Activated B cell treated with CpG ODN at 0.5 μM for 24 hours (primary cell): ENCODE measurements at places on chromosomes 4 and X. TPM values are rescaled to one million over a fixed set of nuclear protein-coding genes. Genes with fewer than 3 reads are reported as not detected.

The GLUD2 gene
- total RNA-seq, result not detected in 2 replicates

The ALPK1 gene
- 23.1 and 26.7 TPM in 2 replicates for total RNA-seq

The SHOX gene
- not detected in 2 replicates for total RNA-seq

GRCh38 chr4:183848805-183849204 lies 56.3 kb upstream of the STOX2 start:
- no peak overlapping the region for H3K27ac ChIP-seq
- H3K4me1 ChIP-seq, result no peaks in the 10 kb centered on the region
- peaks cover 26% of the 10 kb centered on the region for H3K27me3 ChIP-seq
- no peak overlapping the region for H3K4me3 ChIP-seq

- no peaks in the 10 kb centered on the region for H3K4me1 ChIP-seq
- no peaks in the 10 kb centered on the region for H3K36me3 ChIP-seq
- no peak for DNase-seq
- H3K27ac ChIP-seq, result no peak overlapping the region
- no peaks in the 10 kb centered on the region for H3K27me3 ChIP-seq
Observed at GRCh38 chrX:131405497-131405896, 116.4 kb upstream of the IGSF1 start.

DNA sequence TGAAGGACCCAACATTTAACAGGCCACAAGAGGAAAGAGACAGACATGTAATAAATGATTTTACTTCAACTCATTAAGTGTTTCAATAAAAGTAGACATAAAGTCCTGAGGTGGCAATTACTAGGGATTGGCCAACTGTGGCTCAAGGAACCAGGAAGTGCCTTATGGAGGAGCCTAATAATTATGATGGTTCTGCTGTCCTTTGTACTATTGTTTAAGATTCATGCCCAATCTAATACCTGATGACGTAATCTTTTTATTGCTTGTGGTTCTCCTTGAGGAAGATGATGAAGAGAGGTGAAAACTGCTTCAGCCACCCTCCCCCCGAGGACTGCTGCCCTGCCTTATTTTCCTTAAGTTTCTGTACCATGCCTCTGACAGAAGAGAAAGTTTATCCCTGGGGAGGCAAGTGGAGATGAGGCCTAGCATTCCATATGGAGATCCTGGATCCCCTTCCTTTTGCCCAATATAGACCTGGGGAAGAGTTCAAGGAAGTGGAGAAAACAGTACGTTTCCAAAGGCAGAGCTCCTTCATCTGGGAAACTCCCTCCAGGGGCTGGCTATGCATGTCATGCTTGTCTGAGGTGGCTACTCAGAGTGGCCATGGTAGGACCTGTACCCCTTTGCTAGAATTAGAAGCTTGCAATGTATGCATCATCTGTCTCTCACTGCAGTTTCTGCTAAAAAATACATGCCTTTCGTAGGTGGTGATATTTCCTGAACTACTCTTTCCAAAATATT lies 56.8 kb upstream of the FAT1 start:
- no peak for DNase-seq
- H3K27me3 ChIP-seq, result no peaks in the 10 kb centered on the region
- H3K36me3 ChIP-seq, result no peaks in the 10 kb centered on the region
